SW 1271 (cell line): ENCODE measurements at places on chromosomes 4 and X.

- no peak for DNase-seq
Measured at GRCh38 chr4:94852616-94853015, 94.9 kb downstream of the BMPR1B start.

DNA sequence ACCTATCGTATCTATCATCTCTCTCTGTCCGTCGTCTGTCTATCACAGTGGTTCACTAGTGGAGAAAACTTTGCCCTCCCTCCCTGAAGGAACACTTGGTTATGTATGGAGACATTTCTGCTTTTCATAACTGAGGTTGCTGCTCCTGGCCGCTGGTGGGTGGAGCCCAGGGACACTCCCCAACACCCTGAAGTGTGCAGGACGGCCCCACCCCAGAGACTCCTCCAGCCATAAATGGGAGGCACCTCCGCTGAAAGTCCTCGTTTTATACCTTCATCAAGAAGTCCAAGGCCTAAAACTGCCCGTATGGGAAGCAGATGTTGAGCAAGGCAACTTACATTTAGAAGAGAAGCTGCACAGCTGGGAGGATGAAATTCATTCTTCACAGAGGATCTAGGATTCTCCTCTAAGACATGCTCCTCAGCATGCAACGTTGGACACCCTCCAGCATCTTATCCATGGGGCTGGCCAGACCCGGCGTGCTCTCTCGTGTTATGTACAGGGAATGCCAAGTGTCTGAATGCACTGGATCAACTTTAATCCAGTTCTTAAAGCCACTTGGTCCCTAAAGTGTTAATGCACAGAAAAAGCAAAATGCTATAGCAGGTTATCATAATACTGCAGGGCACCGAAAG is 43.5 kb downstream of the PRKX start:
- no peak for DNase-seq

GRCh38 chr4:40394236-40394635 is 59.1 kb downstream of the CHRNA9 start:
- DNase-seq: no peak

GRCh38 chr4:100540131-100540530 is 22.3 kb upstream of the EMCN start:
- DNase-seq: no peak

DNA sequence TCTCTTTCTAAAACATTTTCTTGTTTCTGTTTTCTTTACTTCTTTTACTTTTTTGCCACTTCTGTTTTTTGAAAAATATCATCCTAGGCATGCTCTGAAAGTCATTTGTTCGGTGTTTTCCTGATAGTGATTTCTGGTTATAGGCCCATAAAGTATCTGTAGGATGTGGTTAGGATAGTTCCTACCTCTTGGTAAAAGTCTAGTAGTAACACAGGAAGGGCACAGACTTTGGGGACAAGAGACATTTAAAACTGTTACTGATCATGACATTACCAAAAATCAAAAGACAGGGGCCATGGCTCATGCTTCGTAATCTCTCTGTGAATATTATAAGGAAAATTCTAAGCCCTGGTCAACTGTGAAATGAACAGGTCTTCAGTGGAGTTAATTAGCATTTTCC is 44.8 kb downstream of the FHL1 start:
- no peak for DNase-seq

- no peak for DNase-seq
Measured at GRCh38 chr4:166277853-166278252, 404.8 kb downstream of the TLL1 start.
